ENCODE measurements at places on chromosomes 1 and 21. TPM values are rescaled to one million over a fixed set of nuclear protein-coding genes. Genes with fewer than 3 reads are reported as not detected.

The PEF1 gene
- 36.4 TPM for total RNA-seq

The LCE1A gene
- total RNA-seq: not detected

The PGLYRP4 gene
- not detected for total RNA-seq

- H3K4me3 ChIP-seq: no peak overlapping the region
- peaks cover 1% of the 10 kb centered on the region for H3K4me1 ChIP-seq
- H3K27me3 ChIP-seq: no peaks in the 10 kb centered on the region
- peaks cover 68% of the 10 kb centered on the region for H3K36me3 ChIP-seq
- DNase-seq: no peak
Measured at GRCh38 chr1:226149806-226150205, 36.7 kb downstream of the ACBD3 start.

- no peak for DNase-seq
- H3K4me3 ChIP-seq: no peak overlapping the region
- no peaks in the 10 kb centered on the region for H3K27me3 ChIP-seq
- H3K4me1 ChIP-seq: no peaks in the 10 kb centered on the region
Measured at GRCh38 chr1:12644237-12644636, 352 bp downstream of the AADACL4 start.

DNA sequence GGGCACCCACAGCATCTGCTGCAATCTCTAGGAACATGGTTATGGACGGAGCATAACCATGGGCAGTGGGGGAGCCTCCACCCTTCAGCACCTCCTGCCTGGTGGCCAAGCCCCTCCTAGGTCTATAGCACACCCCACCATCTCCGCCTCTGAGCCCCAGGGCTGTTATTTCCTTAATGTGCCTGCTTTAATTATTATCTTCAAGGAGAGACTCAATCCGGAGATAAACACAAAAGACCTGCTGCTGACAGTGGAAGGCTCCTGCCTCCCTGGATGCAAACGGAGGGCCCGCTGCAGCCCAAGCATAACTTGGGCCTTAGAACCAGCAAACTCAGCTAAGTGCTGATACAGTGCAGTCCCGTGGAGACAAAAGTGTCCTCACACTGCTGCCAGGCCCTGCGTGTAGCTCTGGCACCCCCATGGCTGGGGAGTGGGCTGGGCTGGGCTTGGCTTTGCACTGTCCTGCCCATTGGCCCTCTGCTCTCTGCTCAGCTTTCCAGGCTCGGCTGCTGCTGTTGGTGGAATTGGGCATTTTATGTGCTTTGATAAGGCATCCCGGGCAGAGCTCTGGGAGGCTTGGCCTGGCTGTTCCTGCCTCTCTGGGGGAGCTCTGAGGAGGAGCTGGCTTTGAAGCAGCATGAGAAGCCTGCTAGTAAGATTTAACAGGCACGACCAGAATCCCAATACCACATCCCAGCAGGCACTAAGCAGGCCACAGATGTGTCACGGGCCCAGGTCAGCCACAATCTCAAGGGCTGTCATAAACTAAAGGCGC, 620.2 kb downstream of the PTPRU start:
- H3K4me3 ChIP-seq: no peak overlapping the region
- H3K27ac ChIP-seq: peak overlapping the region; percentile 56
- H3K27me3 ChIP-seq: peaks cover 56% of the 10 kb centered on the region
- H3K36me3 ChIP-seq: no peaks in the 10 kb centered on the region
- no peak for DNase-seq
- peaks cover 35% of the 10 kb centered on the region for H3K4me1 ChIP-seq

GRCh38 chr1:232184561-232185530, 445.1 kb downstream of the SIPA1L2 start:
- no peaks in the 10 kb centered on the region for H3K36me3 ChIP-seq
- peaks cover 5% of the 10 kb centered on the region for H3K4me1 ChIP-seq
- H3K27ac ChIP-seq: no peak overlapping the region
- no peak overlapping the region for H3K4me3 ChIP-seq
- no peaks in the 10 kb centered on the region for H3K27me3 ChIP-seq
- DNase-seq: no peak

DNA sequence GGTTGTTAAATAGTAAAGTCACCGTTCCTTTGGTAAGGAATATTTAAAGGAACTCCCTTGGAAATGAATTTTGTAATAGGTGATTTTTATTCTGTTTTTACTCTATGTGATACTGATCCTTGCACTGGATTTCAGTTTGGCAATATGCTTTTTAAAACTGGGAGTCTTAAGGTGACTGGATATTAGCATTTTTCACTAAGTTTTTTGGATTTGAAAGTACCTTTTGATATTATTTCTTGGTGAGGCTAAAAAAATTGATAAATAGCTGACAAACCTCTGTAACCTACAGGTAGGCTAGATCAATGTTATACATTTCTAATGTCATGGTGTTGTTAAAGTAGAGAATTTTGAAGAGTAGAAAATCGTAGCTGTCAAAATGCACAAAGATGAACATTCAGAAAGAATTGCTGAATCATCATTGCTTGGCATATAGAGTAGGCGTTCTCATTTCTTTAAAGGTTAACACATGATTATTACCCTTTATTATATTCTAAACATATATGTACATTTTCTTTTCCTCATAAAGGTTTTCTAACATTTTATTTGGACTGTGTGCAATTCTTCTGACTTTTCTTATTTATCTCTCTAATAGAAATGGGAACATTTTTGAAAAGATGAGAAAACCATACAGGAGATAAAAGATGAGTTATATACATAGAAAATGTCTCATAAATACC, 1.5 kb upstream of the DNAJB4 start:
- DNase-seq: no peak
- peak overlapping the region; percentile 77 for H3K4me3 ChIP-seq
- peaks cover 40% of the 10 kb centered on the region for H3K4me1 ChIP-seq
- no peaks in the 10 kb centered on the region for H3K36me3 ChIP-seq
- no peaks in the 10 kb centered on the region for H3K27me3 ChIP-seq

DNA sequence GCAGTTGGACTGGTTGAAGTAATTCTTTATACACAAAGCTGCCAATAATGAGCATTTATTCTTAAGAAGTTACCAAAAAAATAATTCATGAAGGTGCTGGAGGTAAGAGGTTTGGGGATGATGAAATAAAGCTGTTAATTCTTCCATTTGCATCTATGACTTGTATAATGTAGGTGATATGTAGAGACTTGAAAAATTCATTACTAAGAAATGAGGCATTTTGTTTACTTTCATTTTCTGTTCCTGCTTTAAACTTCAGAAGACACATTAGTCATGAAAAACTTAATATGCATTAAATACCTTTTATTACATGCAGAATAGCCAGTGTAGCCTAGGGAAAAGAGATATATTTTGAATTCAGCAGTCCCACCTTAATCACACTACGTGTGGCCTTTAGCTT, 214.2 kb downstream of the SLC44A5 start:
- DNase-seq: no peak
- H3K27me3 ChIP-seq: no peaks in the 10 kb centered on the region
- no peak overlapping the region for H3K27ac ChIP-seq
- no peak overlapping the region for H3K4me3 ChIP-seq
- H3K36me3 ChIP-seq: no peaks in the 10 kb centered on the region

All from left ventricle myocardium inferior (tissue), 1 donor.